NCI-H1092 treated with DMSO at 0.1 percent for 48 hours (cell line): ENCODE measurements at places on chromosomes 16 and 17.
A peak's percentile ranks its signal among the peaks of the same experiment; 100 is the strongest.

- DNase-seq = no peak
These were observed 736 bp downstream of the SPATA20 start for GRCh38 chr17:50547736-50548083.

GRCh38 chr16:1707193-1707790 is 1.3 kb downstream of the MAPK8IP3 start:
- no peak for DNase-seq

DNA sequence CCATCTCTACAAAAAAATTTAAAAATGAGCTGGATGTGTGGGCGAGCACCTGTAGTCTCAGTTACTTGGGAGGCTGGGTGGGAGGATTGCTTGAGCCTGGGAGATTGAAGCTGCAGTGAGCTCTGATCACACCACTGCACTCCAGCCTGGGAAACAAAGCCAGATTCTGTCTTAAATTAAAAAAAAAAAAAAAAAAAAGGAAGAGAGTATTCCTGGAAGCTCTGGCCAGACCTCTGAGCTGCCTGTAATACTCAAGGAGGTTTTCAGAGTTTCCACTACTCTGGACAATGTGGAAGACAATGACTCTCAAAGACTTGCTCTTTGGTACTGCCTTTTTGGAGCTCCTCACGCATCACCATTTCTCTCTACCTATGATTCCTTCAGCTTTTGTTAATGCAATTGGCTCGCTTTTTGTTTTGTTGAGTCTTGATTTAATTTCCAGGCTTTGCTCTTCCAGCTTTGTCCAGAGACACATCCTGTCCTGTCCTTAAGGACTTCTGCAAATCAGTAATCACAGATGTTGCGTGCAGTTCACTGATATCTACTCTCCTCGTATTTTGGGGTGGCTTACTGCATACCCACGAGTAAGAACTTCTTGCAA is 10.8 kb downstream of the CHD9 start:
- no peak for DNase-seq

DNA sequence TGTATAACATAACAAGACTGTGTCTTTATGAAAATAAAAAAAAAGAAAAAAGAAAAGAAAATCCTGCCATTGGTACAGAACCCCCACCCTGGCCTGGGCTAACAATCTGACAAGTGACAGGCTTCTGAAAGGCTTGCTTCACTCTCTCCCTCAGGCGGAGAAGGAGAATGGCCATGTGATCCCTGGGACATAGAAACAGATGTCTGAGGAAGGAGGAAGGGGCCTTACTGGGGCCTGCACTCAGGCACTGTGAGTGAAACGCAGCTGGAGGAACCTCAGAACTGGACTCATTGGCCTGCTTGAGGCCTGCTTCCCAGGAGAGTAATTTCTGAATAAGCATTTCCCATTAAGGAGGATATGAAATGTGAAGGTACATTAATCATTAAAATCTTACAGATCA is 17.5 kb downstream of the MAP3K14 start:
- DNase-seq = no peak

DNA sequence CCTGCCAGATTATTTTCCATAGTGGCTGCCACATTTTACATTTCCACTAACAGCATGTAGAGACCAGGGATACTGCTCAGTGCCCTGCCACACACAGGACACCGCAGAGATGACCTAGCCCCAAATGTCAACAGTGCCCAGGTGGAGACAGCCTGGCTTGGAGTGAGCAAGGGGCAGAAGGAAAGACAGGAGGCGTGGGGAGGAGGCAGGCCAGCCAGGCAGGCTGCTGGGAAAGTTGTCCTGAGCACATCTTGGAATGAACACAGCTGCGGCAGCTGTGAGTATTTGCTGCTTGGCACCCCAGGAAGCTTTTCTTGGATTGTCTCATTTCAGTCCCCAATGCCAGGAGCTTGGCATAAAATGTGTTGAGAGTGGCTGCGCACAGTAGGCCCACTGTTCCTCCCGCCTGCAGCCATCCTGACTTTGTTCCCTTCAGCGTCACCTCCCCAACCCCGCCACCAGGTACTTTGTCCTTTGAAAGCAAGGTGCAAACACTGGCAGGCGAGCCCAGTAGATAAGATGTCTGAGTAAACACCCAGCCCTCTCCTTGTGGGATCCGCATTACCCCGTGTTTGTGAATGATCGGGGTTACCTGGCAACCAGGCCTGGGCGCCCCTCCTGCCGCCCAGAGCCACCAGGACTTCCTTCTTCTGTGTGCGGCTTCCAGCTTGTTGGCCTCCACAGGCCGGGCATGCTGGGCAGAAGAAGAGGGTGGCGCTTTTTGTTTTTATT is 114.0 kb downstream of the CMIP start:
- peak; percentile 82 for DNase-seq

DNA sequence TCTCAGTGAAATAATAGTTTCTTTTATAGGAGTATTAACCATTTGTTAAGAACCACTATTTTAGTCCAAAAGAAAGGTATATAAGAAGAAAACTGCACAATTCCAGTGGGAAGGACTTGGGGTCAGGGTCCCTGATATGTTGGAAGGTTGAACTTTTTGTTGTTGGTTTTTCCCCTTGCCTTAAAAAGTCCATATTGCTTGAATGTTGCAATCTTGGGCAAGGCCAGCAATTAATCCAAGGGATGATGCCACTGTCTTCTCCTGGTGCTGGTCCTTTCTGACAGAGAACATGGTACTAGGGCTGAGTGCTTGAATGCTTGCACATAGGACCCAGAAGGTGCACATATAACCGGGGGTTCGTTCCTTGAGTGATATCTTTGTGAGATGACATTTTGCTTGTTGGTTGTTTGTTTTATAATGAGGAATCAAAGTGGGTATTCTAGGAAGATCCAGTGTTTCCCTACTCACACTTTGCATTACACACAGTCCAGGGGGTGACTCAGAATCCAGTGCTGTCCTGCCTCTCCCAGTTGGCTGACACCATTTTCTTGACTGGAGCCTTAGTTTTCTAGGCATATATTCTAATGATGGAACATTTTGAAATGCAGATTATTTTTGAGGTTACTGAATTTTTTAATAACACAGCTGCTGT is 54.9 kb downstream of the SIAH1 start:
- no peak for DNase-seq

DNA sequence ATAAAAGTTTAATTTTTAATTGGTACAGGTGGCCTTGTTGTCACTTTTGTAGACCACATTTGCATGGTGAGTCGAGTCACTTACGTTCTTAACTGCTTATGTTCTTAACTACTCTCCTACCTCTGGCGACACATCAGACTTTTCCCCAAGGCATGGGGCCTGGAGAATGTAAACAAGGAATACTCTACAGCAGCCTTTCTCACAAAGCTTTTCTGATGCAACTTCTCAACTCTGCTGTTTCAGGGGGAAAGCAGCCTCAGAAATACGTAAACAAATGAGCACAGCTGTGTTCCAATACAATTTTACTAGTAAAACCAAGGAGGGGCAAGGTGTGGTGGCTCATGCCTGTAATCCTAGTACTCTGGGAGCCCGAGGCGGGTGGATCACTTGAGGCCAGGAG is 6.9 kb downstream of the KARS1 start:
- no peak for DNase-seq

DNA sequence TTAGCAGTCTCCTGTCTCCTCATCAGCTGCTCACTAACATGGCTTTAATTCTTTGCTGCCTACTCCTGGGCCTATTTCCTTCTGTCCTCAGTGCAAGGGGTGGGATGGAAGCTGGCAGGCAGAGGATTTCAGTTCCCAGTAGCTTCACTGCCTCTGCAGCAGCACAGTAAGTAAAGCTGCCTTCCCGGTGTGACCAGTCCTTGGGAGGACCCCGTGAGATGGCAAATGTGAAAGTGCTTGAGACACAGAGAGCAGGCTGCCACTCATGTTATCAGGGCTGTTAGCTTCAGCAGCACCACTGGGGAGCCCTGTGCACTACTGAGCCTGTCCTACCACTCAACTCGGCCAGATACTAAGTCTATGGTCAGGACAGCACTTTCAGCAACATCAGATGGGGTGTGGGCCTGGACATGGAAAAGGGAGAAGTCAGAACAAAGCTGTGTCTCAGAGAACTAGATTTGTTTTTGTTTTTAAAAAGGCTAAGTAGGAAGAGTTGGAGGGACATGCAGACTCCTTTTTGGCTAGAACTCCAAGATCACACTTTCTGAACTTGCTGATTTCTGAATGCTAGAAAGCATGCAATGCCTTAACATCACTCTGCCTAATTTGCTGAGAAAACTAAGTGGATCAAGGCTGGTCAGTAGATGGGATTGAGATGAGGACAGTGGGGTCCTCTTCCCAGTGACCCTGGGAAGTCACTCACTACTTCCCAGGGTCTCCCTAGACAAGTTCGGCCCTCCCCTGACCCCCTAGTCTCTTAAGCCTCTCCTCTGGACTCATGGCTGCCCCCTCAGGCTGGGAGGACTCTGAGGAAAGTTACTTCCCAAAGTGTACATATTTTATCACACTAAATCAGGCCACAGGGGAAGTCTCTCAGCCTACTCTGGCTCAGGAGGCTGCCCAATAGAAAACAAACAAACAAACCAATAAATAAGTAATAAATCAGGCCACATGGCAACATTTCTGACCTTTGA is 1.1 kb downstream of the ACSF2 start:
- no peak for DNase-seq

GRCh38 chr17:77610518-77610893 is 348.0 kb upstream of the TNRC6C start:
- no peak for DNase-seq

DNA sequence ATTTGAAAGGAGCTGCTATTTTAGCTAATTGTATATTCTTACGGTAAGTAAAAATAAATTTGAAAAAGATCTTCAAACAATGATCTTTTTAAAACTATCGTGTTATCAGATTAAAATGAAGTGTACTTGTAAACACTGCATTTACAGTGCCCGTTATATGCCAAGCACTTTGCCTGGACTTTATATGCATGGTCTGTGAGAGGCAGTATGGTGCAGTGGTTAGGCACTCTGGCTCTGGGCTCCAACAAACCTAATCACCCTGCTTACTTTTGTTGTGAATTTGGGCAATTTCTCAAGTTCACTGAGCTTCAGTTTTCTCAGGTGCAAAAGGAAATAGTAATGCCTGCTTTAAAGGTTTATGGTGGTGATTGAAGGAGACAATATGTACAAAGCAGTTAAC is 1.4 kb downstream of the PMP22 start:
- no peak for DNase-seq

GRCh38 chr17:73347351-73347750 is 35.5 kb upstream of the CDC42EP4 start:
- DNase-seq = no peak

DNA sequence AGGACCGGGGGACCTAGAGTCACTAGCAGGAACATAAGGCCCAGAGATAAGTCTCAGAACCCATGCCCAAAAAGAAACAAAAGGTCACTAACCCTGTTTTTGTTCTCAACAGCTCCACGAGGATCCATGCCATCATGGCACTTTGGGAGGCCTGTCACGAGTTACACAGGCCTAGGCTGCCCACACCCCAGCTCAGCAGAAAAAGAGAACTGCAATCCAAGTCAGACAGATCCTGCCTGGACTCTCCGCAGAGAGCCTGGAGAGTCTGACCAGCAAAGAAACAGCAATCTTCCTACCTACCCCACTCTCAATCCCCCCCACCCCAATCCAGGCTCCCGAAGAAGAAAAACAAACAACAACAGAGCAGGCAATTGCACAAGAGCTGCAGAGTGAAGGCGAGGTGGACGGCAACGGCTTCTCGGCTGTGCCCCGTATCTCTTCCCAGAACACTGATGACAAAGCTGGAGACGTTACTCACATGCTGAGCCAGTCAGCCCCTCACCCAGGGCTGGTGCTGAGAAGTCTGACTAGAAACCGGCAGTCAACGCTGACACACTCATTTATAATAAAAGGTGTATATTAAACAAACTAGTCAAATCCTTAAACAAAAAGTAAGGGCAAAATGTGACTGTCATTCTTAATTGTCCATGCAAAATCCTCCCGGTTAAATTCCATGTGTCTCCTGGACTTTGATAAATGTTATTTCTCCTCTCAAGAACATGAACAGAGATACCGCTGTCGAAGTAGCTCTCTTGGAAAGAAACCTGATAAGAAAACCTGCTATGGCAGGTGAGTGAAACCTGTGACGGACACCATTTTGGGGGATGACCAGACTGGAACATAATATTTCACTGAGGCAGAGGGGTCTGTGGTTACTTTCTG is 89.3 kb downstream of the SMG6 start:
- no peak for DNase-seq

DNA sequence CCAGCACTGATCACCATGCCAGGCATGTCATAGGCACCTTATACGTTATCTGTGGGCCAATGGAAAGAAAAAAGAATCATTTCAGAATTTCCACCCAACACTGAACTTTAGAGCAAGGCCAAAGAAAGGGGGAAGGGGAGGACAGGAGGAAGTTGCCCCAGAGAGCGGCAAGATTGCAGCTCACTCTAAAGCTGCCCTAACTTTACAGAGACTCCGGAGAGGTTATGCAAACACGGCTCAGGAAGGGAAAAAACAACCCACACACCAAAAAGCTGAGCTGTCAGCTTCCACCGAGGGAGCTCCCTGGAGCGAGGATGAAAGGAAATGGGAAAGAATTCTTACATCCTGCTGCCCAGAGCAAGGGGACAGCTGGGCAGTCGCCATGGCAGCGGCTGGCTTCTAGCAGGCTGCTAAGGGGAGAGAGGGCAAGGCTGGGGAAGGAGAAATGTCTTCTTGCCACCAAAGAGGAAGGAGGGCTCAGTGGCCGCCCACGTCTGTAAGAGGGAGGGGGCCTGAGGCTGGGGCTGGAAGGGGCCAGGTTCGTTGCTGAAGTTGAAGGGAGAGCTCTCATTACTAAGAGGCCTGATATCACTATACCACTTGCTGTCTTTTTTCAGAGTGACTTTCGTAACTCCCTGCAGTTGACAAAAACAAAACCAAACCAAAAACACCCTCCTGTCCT is 18.2 kb downstream of the COTL1 start:
- DNase-seq = peak; percentile 36

DNA sequence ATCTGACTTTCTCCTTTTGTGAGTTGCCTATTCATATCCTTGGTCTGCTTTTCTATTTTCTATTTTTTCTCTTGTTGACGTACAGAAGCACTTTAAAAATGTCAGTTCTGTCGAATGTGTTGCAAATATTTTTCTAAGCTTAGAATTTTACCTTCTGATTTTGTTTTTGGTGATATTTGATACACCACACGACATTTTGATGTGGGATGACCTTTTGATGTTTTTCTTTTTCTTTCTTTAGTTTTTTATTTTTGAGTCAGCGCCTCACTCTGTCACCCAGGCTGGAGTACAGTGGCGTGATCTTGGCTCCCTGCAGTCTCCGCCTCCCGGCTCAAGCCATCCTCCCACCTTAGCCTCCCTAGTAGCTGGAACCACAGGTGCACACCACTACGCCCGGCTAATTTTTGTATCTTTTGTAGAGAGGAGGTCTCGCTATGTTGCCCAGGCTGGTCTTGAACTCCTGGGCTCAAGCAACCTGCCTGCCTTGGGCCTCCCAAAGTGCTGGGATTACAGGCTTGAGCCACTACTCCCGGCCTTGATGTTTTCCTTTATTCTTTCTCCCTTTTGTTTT is 39.6 kb downstream of the WSB1 start:
- no peak for DNase-seq

DNA sequence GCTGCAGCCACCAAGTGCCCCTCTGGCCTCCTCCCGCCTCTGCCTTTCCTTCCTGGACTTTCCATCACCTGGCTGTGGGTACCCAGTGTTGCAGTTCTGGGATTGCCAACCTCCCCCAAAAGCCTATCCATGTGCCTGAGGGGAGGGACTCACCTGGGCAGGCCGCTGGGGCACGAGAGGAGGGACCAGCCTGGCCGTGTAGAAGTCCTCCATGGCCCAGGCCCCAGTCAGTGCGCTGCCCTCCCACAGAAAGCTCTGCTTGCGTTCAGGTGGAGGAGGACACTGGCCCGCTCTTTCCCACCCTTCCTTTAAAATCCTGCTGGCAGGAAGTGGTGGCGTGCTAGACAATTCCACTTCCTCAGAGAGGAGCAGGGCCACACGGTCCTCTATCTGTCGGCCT is 14.2 kb downstream of the SLX4 start:
- no peak for DNase-seq
